ENCODE measurements at places on chromosomes 12 and 14.

DNA sequence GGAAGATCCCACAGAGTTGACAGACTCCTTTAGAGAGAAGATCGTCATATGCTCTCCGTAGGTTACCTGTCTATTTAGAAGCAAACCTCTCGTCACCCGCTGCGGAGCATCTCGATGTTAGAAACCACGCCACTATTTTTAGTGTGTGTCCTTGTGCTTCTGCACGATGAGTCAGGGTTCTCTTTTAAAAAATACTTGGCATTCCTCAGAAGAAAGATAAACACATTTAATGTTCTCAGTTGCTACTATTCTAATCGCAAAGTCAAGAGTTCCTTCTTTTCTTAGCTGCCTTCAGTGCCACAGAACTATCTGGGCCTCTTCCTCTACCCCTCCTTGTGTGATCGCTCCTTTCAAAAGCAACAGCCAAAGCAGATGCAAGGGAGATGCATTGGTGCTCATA lies 192.4 kb downstream of the PELI2 start:
- DNase-seq = peak; percentile 30

DNA sequence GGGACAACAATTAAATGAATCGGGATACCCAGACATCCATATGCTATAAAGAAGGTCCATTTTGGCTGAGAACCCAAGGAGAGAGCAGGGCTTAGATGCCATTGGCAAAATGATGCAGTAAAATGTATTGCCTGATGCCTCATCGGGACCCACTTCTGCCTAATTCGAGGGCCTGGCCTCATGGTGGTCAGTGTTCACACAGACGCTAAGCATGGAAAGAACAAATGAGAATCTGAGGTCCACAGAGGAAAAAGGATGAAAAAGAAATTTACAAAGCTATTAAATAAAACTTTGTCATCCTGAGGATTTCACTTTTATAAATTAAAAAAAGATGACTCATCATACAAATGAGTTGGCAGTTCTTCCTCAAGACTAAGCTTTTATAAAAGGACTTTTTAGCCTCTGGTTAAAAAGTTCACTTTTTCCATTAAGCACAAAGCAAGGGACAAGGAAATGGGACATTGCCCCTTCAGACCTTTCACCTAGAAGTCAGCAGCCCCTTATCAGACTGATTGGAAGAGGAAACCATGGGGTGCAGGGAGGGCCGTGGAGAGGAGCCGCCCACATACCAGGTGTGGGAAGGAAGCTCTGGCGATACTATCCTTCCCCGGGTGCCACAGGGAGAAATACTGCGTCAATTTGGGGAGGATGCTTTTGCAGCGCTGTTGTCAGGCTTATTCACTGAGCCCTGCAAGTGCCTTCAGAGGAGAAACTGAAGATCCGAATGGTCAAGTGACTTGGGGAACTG lies 176.0 kb downstream of the EGLN3 start:
- DNase-seq = no peak

DNA sequence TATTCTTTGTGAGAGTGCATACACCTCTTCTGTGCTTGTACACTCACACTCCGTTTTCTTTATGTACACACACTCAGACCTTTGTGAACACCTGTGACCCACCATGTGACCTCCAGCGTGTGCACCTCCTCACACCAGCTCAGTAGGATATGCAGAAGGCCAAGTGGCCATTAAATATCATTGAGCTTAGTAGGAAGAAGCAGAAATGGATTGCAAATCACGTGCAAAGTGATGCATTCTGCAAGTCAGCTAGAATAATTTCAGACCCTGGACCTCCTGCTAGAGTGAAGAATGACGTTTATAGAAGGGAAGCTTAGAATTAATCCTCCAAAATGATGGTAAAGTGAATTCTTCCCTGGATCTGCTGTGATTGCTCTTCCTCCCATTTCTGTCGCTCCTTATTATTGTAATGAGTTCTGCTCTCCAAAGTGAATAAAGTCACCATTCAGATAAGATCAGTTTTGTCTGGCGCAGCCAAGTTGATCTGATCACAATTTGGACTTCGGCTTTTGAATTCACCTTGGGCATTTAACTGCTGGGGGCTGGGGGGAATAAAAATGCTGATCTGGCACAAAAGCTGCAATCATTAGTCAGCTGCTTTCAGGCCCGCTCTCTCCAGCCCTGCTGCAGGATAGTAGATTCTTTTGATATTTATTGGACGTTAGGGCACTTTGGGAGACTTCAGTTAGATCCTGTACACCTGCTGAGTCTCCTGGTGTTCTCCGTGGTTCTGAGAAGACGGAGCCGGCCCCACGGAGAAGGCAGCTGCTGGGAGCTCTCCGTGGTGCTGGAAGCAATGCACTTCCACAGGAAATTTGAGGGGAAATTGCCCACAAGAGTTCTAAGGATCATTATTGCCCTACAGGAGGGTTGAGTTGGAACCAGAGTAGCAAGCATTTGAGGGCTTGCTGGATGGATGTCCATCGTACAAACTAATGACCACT lies 12.4 kb upstream of the NRXN3 start:
- no peak for DNase-seq

DNA sequence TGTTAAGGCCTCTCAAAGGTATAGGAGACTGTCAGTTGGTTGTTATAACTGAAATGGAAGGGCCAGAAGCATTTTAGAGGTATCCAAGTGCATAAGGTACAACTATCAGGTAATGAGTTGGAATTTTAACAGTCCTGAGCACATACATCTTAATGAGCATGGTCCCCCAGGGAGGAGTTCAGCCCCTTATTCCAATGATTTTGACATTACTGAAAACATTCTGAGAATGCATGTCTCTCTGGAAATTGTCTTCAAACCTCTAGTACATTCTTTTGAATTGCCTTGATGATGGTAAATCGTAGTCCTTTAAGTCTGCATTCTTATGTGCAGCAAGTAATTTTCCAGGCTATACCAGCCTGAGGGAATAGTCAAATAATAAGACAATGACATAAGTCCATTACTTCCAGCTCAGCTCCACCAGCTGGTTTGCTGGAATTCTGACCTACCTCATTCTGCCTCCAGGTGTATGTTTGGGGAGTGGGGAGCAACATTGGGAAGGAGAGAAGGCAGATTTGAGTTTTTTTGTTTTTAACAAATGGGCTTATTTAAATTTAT lies 239.2 kb downstream of the MSRB3 start:
- DNase-seq = no peak

GRCh38 chr12:89058402-89058801 lies 293.9 kb downstream of the DUSP6 start:
- DNase-seq = no peak

DNA sequence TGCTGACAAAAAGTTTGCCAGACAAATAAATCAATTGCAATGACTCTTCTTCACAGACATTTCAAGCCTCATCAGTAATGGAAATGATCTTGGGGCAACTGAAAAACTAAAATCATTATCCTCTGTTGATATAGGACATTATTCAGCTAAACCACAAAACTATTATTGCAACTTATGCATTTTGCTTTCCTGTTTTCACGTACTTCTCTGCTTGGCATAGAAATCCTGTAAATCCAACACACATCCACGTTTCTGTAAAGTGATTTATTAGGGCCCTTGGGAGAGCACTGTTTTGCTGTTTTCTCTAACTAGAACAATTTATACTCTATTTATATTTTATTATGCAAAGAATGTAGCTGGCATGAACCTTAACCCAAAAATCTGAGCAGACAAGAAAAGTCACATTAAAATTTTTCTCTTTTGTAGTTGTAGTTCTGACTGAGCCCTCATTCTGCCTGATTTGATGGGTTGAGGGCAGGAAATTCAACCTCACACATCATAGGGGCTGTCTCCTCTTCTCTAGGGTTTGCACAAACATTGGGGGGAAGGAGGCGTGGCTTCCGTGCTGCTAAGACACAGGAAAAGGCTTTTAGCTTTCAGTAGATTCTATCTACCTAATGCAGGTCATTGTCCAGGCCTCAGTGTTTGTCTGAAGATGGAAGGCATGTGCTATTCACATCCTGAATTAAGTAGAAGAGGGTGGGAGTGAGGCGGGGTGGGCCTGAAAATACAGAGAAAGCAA lies 11.5 kb upstream of the NUP107 start:
- DNase-seq = no peak

GRCh38 chr12:122956035-122956434 lies 10.2 kb downstream of the ABCB9 start:
- no peak for DNase-seq

DNA sequence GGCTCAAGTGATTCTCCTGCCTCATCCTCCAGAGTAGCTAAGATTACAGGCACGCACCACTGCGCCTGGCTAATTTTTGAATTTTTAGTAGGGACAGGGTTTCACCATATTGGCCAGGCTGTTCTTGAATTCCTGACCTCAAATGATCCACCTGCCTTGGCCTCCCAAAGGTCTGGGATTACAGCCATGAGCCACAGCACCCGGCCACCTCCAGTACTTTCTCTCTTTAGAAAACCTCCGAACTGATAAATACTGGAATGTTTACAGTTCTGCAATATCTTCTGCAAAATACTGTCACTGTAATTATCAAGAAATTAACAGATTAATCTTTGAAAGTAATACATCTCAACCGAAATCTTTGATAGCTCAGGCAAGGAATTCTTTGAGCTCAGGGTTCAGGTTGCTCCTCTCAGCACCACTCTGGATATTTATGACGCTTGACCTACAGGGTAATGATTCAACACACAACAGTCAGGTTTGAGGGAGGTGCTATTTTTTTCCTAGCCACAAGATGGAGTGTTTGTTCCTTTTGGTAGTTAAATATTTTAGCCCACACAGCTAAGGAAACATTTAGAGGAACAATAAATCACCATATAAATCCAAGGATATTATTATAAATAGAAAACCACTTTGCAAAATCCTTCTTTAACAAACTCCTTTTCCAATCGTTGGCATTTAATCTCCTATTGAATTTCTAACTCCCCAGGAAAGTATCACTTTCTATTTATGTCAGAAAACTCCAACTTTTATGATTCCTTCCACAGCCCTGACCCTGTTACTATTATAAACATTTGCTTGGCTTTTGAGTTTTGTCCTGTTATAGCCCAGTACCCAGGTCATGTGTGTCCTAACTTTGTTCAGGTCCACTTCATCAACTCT lies 48.6 kb upstream of the GTF2A1 start:
- DNase-seq = peak; percentile 60

DNA sequence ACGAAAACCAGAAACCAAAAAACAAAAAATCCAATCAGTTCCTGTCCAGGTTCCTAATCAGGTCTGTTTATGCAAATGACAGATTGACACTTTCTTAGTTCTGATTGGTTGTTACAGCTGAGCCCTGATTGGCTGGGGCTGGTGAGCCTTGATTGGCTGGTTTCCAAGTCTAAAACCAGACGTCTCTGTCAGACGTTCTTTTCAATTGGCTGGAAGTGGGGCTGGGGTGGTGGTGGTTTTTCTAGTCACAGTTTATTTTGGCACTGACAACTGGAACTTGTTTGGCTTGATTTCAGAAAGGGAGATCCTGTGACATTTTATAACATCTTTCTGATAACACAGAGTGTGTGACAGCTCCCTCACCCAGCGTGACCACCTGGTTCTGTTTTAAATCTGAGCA lies 36.1 kb upstream of the PRICKLE1 start:
- DNase-seq = no peak

GRCh38 chr14:94467728-94468520 lies 8.1 kb downstream of the SERPINA9 start:
- no peak for DNase-seq

GRCh38 chr12:121805171-121806008 lies 1.6 kb downstream of the SETD1B start:
- no peak for DNase-seq

DNA sequence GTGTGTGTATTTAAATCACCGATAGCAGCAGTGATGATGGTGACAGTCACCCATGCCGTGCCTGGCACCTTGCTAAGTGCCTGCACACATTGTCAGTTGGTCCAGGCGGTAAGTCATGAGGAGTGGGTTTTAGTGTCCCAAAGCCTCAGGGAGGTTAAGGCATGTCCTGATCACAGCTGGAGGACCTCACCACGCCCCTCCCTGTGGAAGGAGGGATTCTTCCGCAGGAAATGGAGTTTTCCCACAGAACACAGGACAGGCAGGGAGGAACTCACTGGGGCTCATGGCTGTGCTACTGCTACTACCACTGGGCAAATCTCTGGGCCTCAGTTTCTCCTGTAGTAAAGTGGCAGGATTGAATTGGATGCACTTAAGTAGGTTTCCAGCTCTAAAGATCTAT lies 142.3 kb downstream of the CACNA1C start:
- no peak for DNase-seq

GRCh38 chr12:51820526-51821439 lies 27.7 kb downstream of the FIGNL2 start:
- DNase-seq = no peak

- no peak for DNase-seq
Observed at GRCh38 chr12:131192951-131193350, 239.2 kb downstream of the ADGRD1 start.

DNA sequence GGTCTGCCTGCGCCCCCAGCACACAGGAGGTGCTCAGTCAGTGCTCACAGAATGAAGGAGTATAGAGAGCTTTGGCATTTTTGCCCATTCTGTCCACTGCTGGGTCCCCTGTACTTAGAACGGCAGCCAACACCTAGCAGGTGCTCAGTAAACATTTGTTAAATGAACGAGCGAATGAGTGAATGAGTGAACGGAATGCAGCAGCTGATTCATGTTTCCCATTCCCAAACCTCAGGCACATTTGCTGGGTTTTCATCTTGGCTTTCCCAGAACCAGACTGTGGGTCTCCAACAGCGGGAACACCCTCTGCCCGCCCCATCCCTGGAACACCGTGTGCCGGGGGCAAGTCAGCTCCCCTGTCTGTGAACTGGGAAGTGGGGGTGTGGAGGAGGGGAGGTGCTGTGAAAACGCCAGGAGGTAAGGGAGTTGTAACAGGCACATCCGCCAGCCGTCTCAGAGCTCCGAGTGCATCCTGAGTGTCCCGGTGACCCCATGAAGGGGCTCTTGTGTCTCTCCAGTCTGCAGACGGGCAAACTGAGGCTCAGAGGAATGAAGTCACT lies 47.3 kb downstream of the SCARB1 start:
- no peak for DNase-seq

GRCh38 chr12:77315407-77315806 lies 250.0 kb upstream of the E2F7 start:
- no peak for DNase-seq

GRCh38 chr14:65302571-65303189 lies 109.8 kb upstream of the FUT8 start:
- no peak for DNase-seq

DNA sequence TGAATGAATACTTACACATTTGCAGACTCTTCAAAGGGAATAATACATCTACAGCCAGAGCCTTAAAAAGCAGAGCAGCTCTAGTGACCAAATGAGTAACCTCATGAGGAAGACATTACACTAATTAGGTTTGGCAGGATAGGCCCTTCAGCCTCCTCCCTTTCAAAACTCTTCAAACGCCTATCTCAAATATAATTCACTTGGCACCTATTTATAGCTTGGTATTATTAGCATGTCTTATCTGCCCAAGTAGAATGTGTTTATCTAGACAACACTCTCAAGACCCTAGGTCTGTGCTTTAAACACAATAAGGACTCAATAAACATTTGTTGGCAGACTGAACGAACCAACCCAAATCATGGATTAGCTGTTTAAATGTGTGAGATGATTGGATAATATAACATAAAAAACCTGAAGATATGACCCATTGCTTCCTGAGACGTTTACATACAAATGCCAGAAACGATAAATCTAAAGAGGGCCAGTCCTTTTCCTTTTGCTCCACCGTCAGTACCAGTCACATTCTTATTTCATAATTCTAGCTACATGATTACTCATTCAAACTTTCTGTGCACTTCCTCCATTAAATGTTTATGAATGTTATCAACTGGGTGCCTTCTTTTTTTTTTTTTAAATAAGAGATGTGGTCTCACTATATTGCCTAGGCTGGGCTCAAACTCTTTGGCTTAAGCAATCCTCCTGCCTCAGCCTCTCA lies 123.3 kb downstream of the CEP83 start:
- DNase-seq = peak; percentile 8

- no peak for DNase-seq
Observed at GRCh38 chr12:124904306-124905098, 9.9 kb downstream of the UBC start.

- no peak for DNase-seq
Observed at GRCh38 chr12:62839869-62840660, 94.9 kb downstream of the PPM1H start.
